ENCODE measurements at places on chromosomes 1 and 21.

GRCh38 chr1:94425821-94426484, 7.8 kb downstream of the ABCD3 start:
- DNase-seq: no peak

GRCh38 chr1:67209521-67209920, 43.3 kb downstream of the IL23R start:
- DNase-seq: no peak

- no peak for DNase-seq
Measured at GRCh38 chr1:3548156-3548893, 63.0 kb downstream of the MEGF6 start.

DNA sequence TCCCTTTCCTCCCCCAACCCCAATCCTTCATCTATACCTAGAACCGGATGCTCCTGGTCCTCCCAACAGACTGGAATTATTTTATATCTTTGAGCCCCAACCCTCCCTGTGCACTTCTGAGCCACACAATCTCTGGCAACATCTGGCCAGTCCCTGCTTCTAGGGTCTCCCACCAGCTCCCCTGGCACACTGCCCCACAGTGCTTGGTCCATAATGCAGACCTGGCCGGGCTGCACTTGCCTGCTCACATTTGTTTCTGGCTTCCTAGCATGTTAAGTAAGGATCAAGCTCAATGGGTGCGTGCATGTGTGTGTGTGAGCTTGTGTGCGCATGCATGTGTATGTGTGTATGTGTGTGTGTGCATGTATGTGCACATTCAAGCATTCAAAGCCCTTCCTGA, 8.8 kb downstream of the TRIM62 start:
- DNase-seq: no peak

GRCh38 chr1:21065851-21066250, 110.8 kb downstream of the EIF4G3 start:
- no peak for DNase-seq
